ENCODE measurements at places on chromosomes 6 and 20. TPM values are rescaled to one million over a fixed set of nuclear protein-coding genes. Genes with fewer than 3 reads are reported as not detected.

Gene GPRC6A
- 0.32 TPM for total RNA-seq

Gene SLC26A8
- total RNA-seq, result 0.27 TPM

Gene SCRT2
- not detected for total RNA-seq

Gene CARMIL1
- total RNA-seq, result 14.2 TPM

Gene ADGRF5
- total RNA-seq, result not detected

Gene PTCHD4
- total RNA-seq, result 8.5 TPM

Gene TCF21
- 5.0 TPM for total RNA-seq

Gene MC3R
- not detected for total RNA-seq

Gene C20orf204
- total RNA-seq, result 3.2 TPM

Gene NR2E1
- total RNA-seq, result not detected

Gene GNMT
- total RNA-seq, result 1.2 TPM

DNA sequence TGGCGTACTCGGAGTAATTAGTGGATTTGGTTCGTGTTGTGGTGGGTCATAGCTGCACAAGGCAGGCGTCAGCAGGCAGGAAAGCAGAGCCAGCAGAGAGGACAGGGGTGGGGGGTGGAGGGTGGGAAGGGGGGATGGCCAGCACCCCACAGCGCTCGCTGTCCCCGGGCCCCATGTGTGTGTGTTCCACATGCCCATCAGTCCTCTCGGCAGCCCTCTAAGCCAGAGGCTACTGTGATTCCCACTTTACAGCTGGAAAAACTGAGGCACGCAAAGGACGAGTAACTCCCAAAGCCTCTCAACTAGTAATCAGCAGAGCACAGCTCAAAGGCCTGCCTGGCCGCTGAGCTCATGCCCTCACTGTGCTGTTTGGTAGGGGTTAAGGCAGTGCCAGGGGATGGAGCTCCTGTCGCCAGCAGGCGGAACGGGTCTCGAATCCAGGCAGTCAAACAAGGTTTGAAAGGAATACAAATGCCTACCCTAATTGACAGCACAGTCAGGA lies 175.2 kb downstream of the ZDHHC14 start:
- no peak for DNase-seq

GRCh38 chr6:130749402-130749801 lies 77.8 kb upstream of the SMLR1 start:
- no peak for DNase-seq

DNA sequence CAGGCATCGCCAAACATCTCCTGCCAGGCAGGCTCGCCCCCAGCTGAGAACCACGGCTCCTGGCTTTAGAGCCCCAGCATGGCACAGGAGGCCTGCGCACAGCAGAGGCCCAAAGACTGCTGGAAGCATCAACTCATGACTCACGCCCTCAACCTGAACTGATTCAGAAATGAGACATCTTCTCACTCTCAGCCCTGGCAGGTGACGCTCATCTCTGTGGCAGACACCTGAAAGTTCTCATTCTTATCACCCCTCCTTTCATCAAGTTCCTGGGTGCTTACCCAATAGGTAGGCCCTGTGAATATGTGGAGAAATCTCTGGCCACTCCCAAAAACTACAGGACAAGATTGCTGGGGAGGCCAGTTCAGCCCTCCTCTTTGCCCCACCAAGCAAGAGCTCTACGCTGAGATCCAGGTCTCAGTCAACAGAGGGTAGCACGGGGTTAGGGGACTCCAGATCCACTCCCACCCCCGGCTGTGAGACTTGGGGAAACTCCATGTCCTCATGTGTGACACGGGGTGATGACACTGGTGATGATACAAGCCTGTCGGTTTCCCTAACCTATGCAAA lies 11.3 kb downstream of the NFATC2 start:
- no peak for DNase-seq

- no peak for DNase-seq
Measured at GRCh38 chr6:149001422-149001821, 254.6 kb downstream of the UST start.

DNA sequence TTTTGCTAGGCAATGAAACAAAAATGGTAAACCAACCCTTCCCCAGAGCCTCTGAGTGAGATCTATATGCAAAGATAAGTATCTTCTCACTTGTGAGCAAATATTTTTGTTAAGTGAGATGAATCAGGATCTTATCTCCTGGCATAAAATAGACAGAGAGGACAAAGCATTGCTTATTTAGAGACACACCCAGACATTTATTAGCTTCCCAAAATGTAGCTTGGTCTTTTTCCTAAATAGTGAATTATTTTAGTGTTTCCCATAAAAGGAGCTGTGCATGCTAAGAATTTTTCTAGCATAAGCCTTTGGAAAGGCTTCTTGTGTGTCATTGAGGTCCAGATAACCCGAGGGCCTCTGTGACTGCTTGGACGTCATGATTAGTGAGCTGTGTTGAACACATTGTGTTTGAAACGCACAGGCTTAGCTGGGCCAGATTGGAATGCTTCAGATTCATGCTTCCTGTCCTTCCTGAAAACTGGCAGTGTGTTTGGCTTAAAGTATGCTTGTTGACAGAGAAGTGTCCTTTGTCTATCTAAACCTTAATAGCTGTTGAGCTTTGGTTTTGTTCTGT lies 16.5 kb downstream of the MTHFD1L start:
- DNase-seq, result no peak

DNA sequence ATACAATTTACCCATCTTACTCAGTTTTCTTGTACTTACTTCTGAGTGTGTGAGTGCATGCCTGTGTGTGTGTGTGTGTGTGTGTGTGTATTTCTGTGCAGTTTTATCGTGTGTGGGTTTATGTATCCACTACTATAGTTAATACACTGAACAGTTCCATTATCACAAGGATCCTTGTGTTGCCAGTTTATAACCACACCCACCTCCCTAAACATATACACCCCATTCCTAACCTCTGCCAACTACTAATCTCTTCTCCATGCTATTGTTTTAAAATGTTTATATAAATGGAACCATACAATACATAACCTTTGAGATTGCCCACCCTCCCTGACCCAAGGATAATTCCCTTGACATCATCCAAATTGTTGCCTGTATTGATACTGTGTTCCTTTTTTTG lies 18.7 kb downstream of the POFUT1 start:
- DNase-seq, result no peak

GRCh38 chr6:36201612-36202011 lies 5.1 kb downstream of the BRPF3 start:
- DNase-seq, result no peak

GRCh38 chr6:90938122-90938521 lies 351.2 kb upstream of the MAP3K7 start:
- no peak for DNase-seq

GRCh38 chr20:50271176-50271575 lies 80.5 kb downstream of the CEBPB start:
- DNase-seq, result no peak

- DNase-seq, result no peak
Measured at GRCh38 chr6:41135062-41135832, 18.9 kb downstream of the TREML1 start.

- DNase-seq, result no peak
Measured at GRCh38 chr6:90086517-90086916, 192.2 kb downstream of the GJA10 start.

GRCh38 chr6:26250698-26251044 lies 114.3 kb upstream of the BTN3A2 start:
- no peak for DNase-seq

DNA sequence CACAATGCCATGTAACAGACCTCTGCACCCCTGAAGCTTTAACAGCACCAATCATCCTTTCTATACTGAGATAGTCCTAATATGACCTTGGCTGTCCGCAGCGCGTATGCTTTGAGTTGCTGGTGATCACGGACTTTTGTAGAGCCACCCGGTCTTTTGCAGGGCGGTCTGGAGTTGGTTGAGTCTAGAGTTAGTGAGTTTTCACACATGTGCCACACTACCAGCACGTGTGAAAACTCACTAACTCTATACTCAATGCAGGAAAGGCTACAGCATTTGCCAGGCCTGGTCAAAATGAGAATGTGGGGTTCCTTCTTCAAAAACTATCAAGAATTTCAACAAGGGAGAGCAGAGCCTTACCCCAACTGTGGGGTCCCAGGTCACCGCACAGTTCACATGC lies 14.6 kb downstream of the AGPAT4 start:
- DNase-seq, result no peak

GRCh38 chr6:48099713-48100587 lies 11.0 kb downstream of the PTCHD4 start:
- DNase-seq, result no peak

DNA sequence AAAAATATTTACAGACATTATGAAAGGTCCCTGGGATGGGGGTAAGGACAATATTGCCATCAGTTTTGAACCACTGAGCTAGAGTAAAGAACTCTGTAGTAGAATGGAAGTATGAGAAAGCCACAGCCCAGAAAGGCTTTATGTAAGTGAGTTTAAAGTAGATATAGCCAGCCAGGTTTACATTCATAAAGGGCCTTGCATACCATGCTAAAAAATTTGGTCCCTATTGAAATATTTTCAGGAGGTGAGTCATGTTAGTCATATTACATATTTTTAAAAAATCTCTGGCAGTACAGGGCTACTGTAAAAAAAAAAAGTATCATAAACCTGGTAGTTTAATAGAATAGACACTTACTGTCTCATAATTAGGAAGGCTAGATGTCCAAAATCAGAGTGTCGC lies 3.5 kb downstream of the ZKSCAN8 start:
- no peak for DNase-seq

DNA sequence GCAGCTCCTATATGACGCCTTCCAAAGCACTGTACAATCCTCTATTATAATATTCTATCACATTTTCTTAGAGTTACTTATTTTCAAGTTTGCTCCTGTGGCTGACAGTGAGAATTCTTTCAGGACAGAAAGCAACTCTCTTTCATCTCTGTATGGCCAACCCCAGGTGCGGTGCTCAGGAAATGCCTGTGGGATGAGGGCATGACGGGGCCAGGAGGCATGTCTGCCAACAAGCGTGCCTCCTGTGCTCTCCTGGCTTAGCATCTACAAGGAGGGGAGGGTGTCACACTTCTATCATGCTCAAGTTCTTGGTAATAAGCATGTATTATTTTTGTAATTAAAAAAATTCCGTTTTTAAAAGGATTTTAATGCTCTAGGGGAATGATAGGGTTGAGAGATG lies 11.4 kb downstream of the MRPL14 start:
- DNase-seq, result no peak

GRCh38 chr6:168988280-168988679 lies 265.4 kb downstream of the THBS2 start:
- no peak for DNase-seq

- no peak for DNase-seq
Measured at GRCh38 chr20:1196634-1197033, 6.6 kb upstream of the C20orf202 start.

- DNase-seq, result no peak
Measured at GRCh38 chr6:41527721-41528408, 18.3 kb upstream of the FOXP4 start.

DNA sequence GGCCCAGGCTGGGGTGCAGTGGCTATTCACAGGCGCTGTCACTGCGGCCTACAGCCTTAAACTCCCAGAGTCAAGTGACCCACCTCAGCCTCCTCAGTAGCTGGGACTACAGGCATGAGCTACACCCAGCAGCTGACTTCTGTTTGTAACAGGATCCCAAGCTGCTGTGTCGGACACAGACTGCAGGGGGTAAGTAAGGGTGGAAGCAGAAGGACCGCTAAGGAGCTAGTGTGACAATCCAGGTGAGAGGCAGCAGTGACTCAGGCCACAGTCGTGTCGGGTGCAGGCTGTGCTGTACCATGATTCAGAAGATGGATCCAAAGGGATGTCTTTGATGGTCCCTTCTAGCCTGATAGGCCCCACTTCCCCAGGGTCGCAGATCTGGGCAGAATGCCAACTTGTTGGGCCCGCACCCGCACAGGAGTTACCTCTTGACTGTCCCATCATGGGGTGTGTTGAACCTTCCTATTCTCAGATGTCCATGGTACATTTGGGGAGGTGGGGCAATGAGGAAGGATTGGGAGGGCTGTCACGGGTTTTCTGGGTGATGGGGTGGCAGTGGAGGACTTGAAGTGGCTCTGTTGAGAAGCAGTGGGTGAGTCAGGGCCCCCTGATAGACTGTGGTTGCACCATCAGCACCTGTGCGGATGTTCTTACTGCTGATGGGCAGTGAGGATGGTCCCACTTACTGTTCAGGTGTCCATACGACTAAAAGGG lies 25.3 kb downstream of the AAR2 start:
- DNase-seq, result no peak

- no peak for DNase-seq
Measured at GRCh38 chr6:72535124-72535523, 86.7 kb upstream of the KCNQ5 start.

- no peak for DNase-seq
Measured at GRCh38 chr6:138405816-138406413, 1.9 kb downstream of the HEBP2 start.

GRCh38 chr6:135084916-135085269 lies 30.3 kb upstream of the HBS1L start:
- DNase-seq, result no peak

GRCh38 chr6:31969712-31970603 lies 2.0 kb downstream of the DXO start:
- no peak for DNase-seq

- no peak for DNase-seq
Measured at GRCh38 chr20:19543101-19543500, 215.0 kb upstream of the RIN2 start.

DNA sequence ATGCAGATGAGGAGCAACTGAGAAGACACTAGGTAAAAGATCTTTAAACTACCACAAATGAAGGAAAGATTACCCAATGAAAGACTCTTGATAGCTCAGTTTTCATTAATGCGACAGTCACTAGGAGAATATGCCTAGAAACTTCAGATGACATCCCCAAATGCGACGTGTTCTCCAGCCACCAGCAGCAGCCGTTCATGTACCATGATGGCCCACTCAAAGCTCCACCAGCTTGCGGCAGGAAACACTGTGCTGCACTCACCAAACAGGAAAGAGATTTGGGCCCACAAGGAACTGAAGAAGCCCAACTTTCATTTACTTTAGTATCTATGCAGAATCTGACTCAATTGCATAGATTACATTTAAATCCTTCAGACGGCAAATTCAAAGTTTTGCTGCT lies 7.5 kb downstream of the DIDO1 start:
- no peak for DNase-seq

DNA sequence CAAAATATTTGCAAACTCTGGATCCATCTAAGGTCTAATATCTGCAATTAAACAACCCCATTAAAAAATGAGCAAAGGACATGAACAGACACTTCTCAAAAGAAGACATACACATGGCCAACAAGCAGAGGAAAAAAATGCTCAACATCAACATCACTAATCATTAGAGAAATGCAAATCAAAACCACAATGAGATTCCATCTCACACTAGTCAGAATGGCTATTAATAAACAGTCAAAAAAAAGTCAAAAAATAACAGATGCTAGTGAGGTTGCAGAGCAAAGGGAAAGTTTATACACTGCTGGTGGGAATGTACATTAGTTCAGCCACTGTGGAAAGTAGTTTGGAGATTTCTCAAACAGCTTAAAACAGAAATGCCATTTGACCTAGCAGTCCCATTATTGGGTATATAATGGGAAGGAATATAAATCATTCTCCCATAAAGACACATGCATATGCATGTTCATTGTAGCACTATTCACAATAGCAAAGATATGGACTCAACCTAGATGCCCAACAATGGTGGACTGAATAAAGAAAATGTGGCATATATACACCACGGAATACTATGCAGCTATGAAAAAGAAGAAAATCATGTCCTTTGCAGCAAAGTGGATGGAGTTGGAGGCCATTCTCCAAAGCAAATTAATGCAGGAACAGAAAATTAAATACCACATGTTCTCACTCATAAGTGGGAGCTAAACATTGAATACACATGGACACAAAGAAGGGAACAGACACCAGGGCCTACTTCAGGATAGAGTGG lies 9.1 kb downstream of the ZNFX1 start:
- no peak for DNase-seq
